Retinal pigment epithelial cell (primary cell): ENCODE measurements at places on chromosomes 1 and 21.
A peak's percentile ranks its signal among the peaks of the same experiment; 100 is the strongest.

- peak; percentile 58 for DNase-seq
These were observed 175.6 kb downstream of the NRIP1 start for GRCh38 chr21:14889080-14889810.

DNA sequence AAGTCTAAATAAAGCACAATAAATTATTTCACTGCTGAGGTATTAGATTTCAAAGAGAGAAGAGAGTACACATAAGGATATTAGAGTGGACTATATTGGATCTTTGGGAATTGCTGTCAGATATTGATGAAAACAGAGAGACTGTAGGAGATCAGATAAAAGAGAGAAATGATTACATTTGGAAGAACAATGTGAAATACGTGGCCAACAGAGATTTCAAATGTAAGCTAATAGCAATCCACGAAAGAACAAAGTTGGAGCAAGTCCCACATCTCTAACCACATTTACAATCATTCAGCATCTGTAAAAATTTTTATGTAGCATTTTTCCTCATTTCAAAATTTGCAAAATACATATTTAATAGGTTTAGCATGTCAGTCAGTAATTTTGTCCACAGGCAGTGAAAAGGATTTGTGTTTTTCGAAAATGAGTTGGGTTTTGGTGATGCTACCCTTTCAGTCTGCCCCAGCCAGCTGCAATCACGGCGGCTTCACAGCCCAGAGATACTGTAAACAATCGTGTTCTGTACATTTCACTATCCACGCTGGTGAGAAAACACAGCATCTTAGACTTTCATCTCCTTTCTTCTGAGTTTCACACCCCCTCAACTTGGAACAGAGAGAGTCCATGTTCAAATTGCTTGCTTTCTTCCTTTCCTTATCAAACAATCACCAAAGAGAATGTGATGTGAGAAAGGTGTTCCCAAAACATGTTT lies 209.1 kb upstream of the LYPLAL1 start:
- no peak for DNase-seq

DNA sequence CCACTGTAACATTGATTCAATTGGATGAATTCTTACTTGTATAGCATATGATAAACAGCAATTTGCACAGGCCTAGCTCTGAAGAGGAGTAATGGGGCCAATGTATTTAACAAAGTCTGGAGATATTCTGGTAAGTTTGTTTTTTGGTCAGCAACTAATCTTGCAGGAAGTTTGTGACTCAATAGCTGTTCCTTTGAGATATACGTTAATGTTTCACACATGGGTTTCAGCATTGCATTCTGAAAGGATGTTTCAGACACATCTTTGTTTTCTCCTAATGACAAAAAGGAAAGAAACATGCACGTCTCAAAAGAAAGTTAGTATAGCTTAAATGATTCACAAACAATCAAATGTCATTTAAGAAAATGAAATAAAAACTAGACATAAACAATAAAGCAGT lies 49.0 kb downstream of the LTN1 start:
- no peak for DNase-seq

- DNase-seq: no peak
These were observed 40.1 kb downstream of the DISP3 start for GRCh38 chr1:11518791-11519628.

DNA sequence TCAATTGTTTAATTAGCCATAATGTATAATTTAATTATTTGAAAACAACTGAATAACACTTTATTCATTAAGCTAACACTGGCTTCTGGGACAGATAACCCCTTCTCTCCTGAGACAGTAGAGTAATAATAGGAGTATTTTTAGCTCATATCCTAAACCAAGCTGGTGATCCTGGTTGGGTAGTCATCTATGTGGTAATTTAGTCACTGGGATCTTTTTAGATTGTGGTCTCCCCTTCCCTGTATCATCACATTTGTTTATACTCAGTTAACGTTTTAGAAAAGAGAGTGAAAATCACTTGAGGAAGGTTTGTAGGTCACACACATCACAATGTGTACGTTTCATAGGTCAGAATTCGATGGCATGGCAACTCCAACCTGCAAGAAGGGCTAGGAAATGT lies 1356.6 kb upstream of the ADGRL2 start:
- DNase-seq: no peak

GRCh38 chr1:15951341-15952153 lies 24.4 kb downstream of the ZBTB17 start:
- no peak for DNase-seq

GRCh38 chr1:67759066-67759465 lies 74.1 kb downstream of the GADD45A start:
- DNase-seq: no peak

GRCh38 chr21:39518055-39518846 lies 66.5 kb downstream of the SH3BGR start:
- peak; percentile 25 for DNase-seq

GRCh38 chr1:71166178-71167173 lies 85.6 kb upstream of the ZRANB2 start:
- DNase-seq: no peak

- no peak for DNase-seq
These were observed 159.6 kb upstream of the COA6 start for GRCh38 chr1:234213658-234214128.

- DNase-seq: no peak
These were observed 6.1 kb downstream of the PTPN7 start for GRCh38 chr1:202154148-202154765.

GRCh38 chr1:29878501-29878900 lies 642.2 kb downstream of the PTPRU start:
- DNase-seq: no peak

- no peak for DNase-seq
These were observed 55.4 kb upstream of the CAMK1G start for GRCh38 chr1:209527993-209528717.

DNA sequence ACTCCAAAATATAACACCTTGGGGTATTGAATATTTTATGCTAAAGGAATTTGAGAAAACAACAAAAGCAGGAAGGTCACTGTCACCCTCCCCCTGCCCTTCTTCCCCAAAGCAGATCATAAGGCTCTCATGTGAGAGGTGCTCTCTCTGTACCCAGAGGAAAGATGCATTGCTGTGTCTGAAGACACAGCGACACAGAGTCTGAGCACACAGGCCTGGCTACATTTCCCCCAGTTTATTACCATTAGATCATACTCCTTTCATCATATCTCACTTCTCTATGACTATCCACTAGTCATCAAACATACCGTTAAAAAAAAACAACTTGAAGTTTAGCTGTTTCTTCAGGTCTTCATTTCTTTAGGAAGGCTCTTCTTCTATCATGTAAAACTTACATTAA lies 127.1 kb downstream of the PPIAL4G start:
- no peak for DNase-seq
